ENCODE measurements at places on chromosomes 7 and 10. TPM values are rescaled to one million over a fixed set of nuclear protein-coding genes. Genes with fewer than 3 reads are reported as not detected.

The MKX gene
- polyA plus RNA-seq, result 0.33 TPM

The GOLGA7B gene
- polyA plus RNA-seq, result 0.93 TPM

The IKZF1 gene
- polyA plus RNA-seq, result 1.5 TPM

The SLC29A4 gene
- 3.7 TPM for polyA plus RNA-seq

The ZNF365 gene
- 0.40 TPM for polyA plus RNA-seq

The C10orf67 gene
- 0.31 TPM for polyA plus RNA-seq

The OR2A7 gene
- polyA plus RNA-seq, result 0.44 TPM

The PRSS2 gene
- polyA plus RNA-seq, result 51.4 TPM

The ZNF853 gene
- polyA plus RNA-seq, result 2.0 TPM

The COL1A2 gene
- 32.2 TPM for polyA plus RNA-seq

The NPSR1 gene
- polyA plus RNA-seq, result not detected

The ELFN1 gene
- polyA plus RNA-seq, result 0.19 TPM

The GPER1 gene
- polyA plus RNA-seq, result 26.0 TPM

The NAMPT gene
- 187 TPM for polyA plus RNA-seq

The TDRD1 gene
- 0.05 TPM for polyA plus RNA-seq

The CLRN3 gene
- not detected for polyA plus RNA-seq

The FEZF1 gene
- not detected for polyA plus RNA-seq

The CYREN gene
- 30.8 TPM for polyA plus RNA-seq

The KAZALD1 gene
- 12.0 TPM for polyA plus RNA-seq

The RTKN2 gene
- 0.15 TPM for polyA plus RNA-seq

The NUTM2E gene
- not detected for polyA plus RNA-seq

The FAM180A gene
- 2.1 TPM for polyA plus RNA-seq

The CFAP46 gene
- polyA plus RNA-seq, result 0.50 TPM

The TEX47 gene
- not detected for polyA plus RNA-seq

The CRYGN gene
- polyA plus RNA-seq, result not detected

The IL6 gene
- polyA plus RNA-seq, result 0.95 TPM

The CYP17A1 gene
- polyA plus RNA-seq, result 0.30 TPM

The WNT16 gene
- not detected for polyA plus RNA-seq

The KCTD7 gene
- 4.0 TPM for polyA plus RNA-seq

The SPDYE2 gene
- polyA plus RNA-seq, result not detected

The TBATA gene
- polyA plus RNA-seq, result not detected

The KIAA1217 gene
- polyA plus RNA-seq, result 13.4 TPM

The CNPY4 gene
- polyA plus RNA-seq, result 5.8 TPM

The EMX2 gene
- not detected for polyA plus RNA-seq

The TEX36 gene
- not detected for polyA plus RNA-seq

The C7orf57 gene
- not detected for polyA plus RNA-seq

The GNAT3 gene
- polyA plus RNA-seq, result not detected

The LIPM gene
- polyA plus RNA-seq, result not detected

The CPVL gene
- 4.8 TPM for polyA plus RNA-seq

The CHST15 gene
- 7.3 TPM for polyA plus RNA-seq

The COMTD1 gene
- polyA plus RNA-seq, result 119 TPM

The CTAGE8 gene
- polyA plus RNA-seq, result 6.0 TPM

The NEBL gene
- 2.9 TPM for polyA plus RNA-seq

The TNS3 gene
- polyA plus RNA-seq, result 10.0 TPM

The ERVW-1 gene
- polyA plus RNA-seq, result not detected

The SLC29A3 gene
- 4.8 TPM for polyA plus RNA-seq

The GTF2IRD1 gene
- 8.0 TPM for polyA plus RNA-seq

The CTNNA3 gene
- not detected for polyA plus RNA-seq

The NACAD gene
- polyA plus RNA-seq, result 1.2 TPM

The DDC gene
- polyA plus RNA-seq, result 2.2 TPM

The MUC3A gene
- 0.45 TPM for polyA plus RNA-seq

The FAM237B gene
- not detected for polyA plus RNA-seq

The SPDYE18 gene
- polyA plus RNA-seq, result 0.23 TPM

The ANKRD30A gene
- not detected for polyA plus RNA-seq

The MYOZ1 gene
- polyA plus RNA-seq, result 0.19 TPM

The AKR1D1 gene
- polyA plus RNA-seq, result not detected

Data from stomach (tissue), 19 donors.